ENCODE measurements at places on chromosomes 12 and 14.
A peak's percentile ranks its signal among the peaks of the same experiment; 100 is the strongest.

- no peak overlapping the region for H3K4me3 ChIP-seq
- H3K27ac ChIP-seq = no peak overlapping the region
- H3K4me1 ChIP-seq = no peaks in the 10 kb centered on the region
- no peaks in the 10 kb centered on the region for H3K27me3 ChIP-seq
- DNase-seq = no peak
Measured at GRCh38 chr12:39365364-39366001, 77.4 kb downstream of the KIF21A start.

- no peaks in the 10 kb centered on the region for H3K36me3 ChIP-seq
- no peaks in the 10 kb centered on the region for H3K4me1 ChIP-seq
- H3K27me3 ChIP-seq = no peaks in the 10 kb centered on the region
- no peak overlapping the region for H3K27ac ChIP-seq
Measured at GRCh38 chr12:88307961-88308360, 165.9 kb downstream of the TMTC3 start.

GRCh38 chr12:78406828-78407227 is 457.7 kb upstream of the SYT1 start:
- H3K36me3 ChIP-seq = no peaks in the 10 kb centered on the region
- DNase-seq = no peak
- no peak overlapping the region for H3K4me3 ChIP-seq
- H3K27ac ChIP-seq = no peak overlapping the region
- no peaks in the 10 kb centered on the region for H3K4me1 ChIP-seq

DNA sequence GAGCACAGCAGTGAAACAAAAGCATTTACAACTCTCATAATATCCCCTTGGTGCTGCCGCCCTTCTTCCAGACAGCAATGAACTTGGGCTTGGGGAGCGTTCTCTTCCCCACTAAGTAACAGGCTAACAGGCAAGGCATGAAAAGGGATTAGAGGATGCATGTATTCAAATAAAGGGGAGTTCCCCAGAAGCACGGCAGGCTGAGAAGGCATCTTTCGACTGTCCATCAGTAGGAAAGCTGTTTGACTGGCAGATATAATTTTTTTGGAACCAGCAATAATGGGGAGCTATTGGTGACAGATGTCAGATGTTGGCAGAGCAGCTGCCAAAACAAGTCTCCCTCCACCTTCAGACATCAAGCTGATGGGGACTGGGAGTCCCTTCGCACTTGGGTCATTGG is 9.2 kb upstream of the TIGAR start:
- DNase-seq = no peak
- no peak overlapping the region for H3K4me3 ChIP-seq
- peaks cover 16% of the 10 kb centered on the region for H3K36me3 ChIP-seq

DNA sequence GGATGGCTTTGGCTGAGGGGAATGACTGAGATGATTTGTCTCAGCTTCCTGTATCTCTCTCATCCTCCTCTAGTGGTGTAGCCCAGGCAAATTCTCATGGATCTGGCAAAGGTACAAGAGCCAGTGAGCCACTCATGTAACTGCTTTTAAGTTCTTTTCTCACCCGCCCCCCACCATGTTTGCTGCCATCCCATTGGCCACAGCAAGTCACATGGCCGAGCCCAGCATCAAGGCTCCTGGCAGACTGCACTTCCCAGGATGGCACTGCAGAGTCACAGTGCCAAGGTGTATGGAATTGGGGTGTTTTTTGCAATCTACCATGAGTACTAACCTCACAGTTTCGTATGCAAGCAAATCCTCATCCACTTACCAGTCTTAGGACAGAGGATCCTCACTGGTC is 50.9 kb downstream of the CHST11 start:
- DNase-seq = no peak
- peaks cover 92% of the 10 kb centered on the region for H3K4me1 ChIP-seq
- peak overlapping the region; percentile 14 for H3K27ac ChIP-seq
- H3K36me3 ChIP-seq = peaks cover 3% of the 10 kb centered on the region

DNA sequence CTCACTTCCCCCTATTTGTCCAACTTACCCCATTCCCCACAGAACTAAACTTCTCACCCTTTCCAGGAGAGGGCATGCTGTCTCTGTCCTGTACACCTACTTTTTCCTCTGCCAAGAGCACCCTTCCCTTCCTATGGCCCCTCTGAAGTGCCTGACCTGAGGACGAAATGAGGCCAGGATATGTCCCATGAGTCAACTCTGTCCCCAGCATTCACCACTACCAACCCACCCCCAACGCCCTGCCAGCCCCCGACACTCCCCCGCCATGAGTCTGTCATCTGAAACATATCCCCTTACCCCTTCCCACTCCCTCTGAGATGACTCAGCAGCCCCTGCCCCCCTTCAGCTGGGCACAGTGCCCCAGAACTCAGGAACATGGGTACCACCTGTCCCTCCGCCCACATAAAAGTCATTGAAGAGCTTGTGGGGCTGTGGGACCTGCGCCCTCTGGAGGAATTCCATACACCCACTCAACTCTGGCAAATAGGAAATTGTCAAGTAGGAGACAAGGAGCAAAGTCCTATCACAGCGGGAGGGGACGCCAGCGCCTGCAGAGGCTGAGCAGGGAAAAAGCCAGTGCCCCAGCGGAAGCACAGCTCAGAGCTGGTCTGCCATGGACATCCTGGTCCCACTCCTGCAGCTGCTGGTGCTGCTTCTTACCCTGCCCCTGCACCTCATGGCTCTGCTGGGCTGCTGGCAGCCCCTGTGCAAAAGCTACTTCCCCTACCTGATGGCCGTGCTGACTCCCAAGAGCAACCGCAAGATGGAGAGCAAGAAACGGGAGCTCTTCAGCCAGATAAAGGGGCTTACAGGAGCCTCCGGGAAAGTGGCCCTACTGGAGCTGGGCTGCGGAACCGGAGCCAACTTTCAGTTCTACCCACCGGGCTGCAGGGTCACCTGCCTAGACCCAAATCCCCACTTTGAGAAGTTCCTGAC is 26.3 kb downstream of the ITGA7 start:
- H3K27ac ChIP-seq = no peak overlapping the region
- H3K4me3 ChIP-seq = peak overlapping the region; percentile 68
- H3K4me1 ChIP-seq = peaks cover 33% of the 10 kb centered on the region
- no peaks in the 10 kb centered on the region for H3K27me3 ChIP-seq
- no peak for DNase-seq

DNA sequence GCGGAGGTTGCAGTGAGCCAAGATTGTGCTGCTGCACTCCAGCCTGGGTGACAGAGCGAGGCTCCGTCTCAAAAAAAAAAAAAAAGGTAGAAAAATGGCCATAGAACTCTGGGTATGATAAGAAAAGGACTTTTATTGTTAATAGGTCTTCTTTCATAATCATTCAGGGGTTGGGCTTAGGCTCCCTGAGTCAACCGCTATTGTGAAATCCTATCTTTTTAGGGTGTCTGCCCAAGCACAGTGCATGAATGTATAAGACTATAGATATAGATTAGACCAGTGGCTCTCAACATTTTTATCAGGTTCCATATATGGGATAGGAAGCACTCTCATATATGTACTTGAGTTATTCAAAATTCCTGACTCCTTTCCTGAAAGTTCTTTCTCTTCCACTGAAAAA is 48.7 kb upstream of the USP15 start:
- DNase-seq = no peak
- H3K36me3 ChIP-seq = no peaks in the 10 kb centered on the region
- H3K4me3 ChIP-seq = no peak overlapping the region
- H3K27ac ChIP-seq = no peak overlapping the region
- peaks cover 2% of the 10 kb centered on the region for H3K4me1 ChIP-seq

DNA sequence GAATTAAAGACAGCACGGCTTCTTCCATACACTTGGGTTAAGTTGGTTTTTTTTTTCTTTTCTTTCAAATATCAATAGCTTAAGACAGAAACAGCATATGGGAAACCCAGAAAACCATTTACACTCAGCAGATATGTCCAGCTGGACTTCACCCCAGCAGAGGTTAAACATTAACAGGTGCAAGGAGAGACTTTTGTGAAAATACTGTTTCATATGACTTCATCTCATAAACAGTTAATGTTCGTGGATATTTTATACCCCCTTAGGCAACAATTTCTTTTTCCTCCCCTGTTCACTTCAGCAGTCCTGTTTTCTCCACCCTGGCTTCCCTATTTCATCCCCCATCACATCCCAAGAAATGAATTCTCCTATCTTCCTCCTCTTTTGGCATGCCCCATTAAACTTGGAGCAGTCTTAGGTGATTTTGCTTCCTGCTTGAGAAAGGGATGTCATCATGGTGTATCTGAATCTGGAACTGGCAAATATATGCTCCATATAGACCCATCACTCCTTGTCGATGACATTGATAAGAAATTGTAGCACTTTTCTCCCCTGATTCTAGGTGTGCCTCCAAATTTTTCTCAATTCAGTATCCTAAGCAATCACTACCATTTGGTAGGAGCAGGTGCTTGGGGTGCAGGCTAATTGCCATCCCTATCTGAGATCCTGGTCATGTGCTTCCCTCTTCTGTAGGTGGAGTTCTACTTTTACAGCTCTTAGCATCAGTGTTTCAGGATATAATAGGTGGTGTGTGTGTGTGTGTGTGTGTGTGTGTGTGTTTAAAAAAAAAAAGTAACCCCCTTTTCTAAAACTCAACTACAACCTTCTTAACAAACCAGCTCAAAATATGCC is 67.9 kb downstream of the BMP4 start:
- no peak for DNase-seq
- H3K27me3 ChIP-seq = peaks cover 7% of the 10 kb centered on the region
- no peak overlapping the region for H3K4me3 ChIP-seq
- H3K36me3 ChIP-seq = no peaks in the 10 kb centered on the region
- H3K27ac ChIP-seq = no peak overlapping the region

DNA sequence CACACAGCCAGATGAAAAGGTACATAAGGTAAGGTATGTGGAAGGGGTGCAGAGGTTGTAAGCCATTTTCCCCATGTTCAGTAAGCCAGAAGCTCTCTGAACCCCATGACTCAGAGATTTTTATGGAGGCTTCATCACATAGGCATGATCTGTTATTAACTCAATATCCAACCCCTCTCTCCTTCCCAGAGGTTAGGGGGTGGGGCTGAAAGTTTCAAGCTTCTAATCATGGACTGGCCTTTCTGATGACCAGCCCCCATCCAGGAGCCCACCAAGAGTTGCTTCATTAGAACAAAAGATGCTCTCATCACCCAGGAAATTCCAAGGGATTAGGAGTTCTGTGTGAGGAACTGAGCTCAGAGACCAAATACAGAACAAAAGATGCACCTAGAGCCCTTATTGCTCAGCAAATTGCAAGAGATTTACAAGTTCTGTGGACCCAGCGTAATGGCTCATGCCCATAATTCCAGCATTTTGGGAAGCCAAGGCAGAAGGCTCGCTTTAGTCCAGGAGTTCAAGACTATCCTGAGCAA is 103.2 kb upstream of the DAAM1 start:
- no peaks in the 10 kb centered on the region for H3K4me1 ChIP-seq
- no peak overlapping the region for H3K27ac ChIP-seq
- no peak for DNase-seq
- no peaks in the 10 kb centered on the region for H3K36me3 ChIP-seq

DNA sequence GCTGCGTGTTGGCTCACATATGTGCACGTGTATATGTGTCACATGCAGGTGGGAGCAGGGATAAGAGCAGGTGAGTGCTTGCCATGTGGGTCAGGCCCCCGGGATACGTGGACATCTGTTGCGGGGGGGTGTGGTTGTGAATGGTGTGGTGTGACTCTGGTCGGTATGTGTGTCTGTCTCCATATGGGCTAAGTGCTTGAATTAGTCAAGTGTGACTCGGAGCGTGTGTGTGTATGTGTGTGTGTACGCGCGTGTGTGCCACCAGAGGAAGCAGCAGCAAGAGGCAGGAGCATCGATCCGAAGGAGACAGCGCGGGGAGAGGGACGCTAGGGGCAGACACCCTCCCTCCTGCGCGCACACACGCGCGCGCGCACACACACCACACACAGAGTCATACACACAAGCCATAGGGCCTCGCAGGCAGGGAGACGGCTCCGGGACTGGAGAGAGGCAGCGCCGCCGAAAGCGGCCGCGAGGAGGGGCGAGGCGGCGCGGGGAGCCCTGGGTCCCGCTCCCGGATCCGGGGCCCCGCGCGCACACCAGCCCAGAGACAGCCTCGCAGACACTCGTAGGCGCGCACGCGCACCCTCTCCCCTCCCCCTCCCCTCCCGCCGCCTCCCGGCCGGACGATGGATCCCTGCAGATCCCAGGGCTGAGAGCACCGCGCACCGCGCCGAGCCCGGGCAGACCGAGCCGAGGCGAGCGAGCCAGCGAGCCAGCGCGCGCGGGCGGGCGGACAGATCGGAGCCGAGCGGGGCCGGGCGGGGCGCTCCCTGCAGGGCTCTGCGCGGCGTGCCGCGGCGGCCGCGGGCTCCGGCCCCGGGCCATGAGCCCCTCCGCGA is at the start of gene ASIC1:
TSS of gene ASIC1 (plus strand) at position 597 of the 842 bp plus-strand sequence. CDS start 1,171 bp downstream, outside the sequence.
- no peak within 1 kb of the TSS for H3K27ac ChIP-seq
- peak; percentile 44 for DNase-seq
- H3K4me3 ChIP-seq = peak within 1 kb of the TSS; percentile 84
- peaks cover 16% of the 10 kb centered on the region for H3K4me1 ChIP-seq
- H3K36me3 ChIP-seq = no peaks in the 10 kb centered on the region

DNA sequence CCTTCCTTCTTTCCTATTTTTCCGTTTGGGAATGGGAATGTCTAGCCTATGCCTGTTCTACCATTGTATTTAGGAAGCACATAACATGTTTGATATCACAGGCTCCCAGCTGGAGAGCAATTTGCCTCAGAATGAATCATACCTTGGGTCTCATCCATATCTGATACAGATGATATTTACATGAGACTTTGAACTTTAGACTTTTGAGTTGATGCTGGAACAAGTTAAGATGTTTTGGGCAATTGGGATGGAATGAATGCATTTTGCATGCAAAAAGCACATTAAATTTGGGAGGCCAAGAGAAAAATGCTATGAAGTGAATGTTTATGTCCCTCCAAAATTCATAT is 61.9 kb upstream of the BEGAIN start:
- no peak overlapping the region for H3K27ac ChIP-seq
- H3K4me1 ChIP-seq = peaks cover 4% of the 10 kb centered on the region
- no peaks in the 10 kb centered on the region for H3K36me3 ChIP-seq
- H3K4me3 ChIP-seq = no peak overlapping the region
- H3K27me3 ChIP-seq = peaks cover 10% of the 10 kb centered on the region

- peaks cover 18% of the 10 kb centered on the region for H3K27me3 ChIP-seq
- DNase-seq = no peak
- no peak overlapping the region for H3K27ac ChIP-seq
- H3K4me3 ChIP-seq = no peak overlapping the region
- H3K36me3 ChIP-seq = no peaks in the 10 kb centered on the region
Measured at GRCh38 chr12:108316176-108317086, 22.7 kb downstream of the CMKLR1 start.

GRCh38 chr12:93804392-93805179 is 127.4 kb downstream of the CRADD start:
- no peak for DNase-seq
- H3K36me3 ChIP-seq = peaks cover 7% of the 10 kb centered on the region
- no peaks in the 10 kb centered on the region for H3K27me3 ChIP-seq
- no peak overlapping the region for H3K27ac ChIP-seq
- H3K4me3 ChIP-seq = no peak overlapping the region

GRCh38 chr14:66104486-66104885 is 381.7 kb upstream of the CCDC196 start:
- no peak overlapping the region for H3K27ac ChIP-seq
- H3K27me3 ChIP-seq = peaks cover 9% of the 10 kb centered on the region
- no peak for DNase-seq
- H3K36me3 ChIP-seq = no peaks in the 10 kb centered on the region
- H3K4me3 ChIP-seq = no peak overlapping the region

- no peak for DNase-seq
- no peak overlapping the region for H3K27ac ChIP-seq
- H3K4me3 ChIP-seq = no peak overlapping the region
- H3K4me1 ChIP-seq = no peaks in the 10 kb centered on the region
- H3K27me3 ChIP-seq = no peaks in the 10 kb centered on the region
Measured at GRCh38 chr14:98008381-98009113, 1211.4 kb downstream of the VRK1 start.
